Right hindlimb (tissue), 1 donor: ENCODE measurements at places on chromosomes 6 and 20.

- no peak for DNase-seq
These were observed 30.7 kb downstream of the TUBB2B start for GRCh38 chr6:3196770-3197169.

- DNase-seq, result no peak
These were observed 258.0 kb downstream of the HACE1 start for GRCh38 chr6:104601721-104602120.

GRCh38 chr20:64160118-64160517, 4.1 kb upstream of the MYT1 start:
- DNase-seq, result no peak

DNA sequence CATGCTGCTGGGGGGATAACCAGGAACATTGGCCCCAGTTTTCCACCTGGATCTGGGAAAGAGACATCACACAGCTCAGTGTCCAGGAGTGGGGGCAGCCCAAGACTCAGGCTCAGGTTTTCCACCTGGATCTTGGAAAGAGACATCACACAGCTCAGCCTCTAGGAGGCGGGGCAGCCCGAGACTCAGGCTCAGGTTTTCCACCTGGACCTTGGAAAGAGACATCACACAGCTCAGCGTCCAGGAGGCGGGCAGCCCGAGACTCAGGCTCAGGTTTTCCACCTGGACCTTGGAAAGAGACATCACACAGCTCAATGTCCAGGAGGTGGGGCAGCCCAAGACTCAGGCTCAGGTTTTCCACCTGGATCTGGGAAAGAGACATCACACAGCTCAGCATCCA, 361.6 kb downstream of the THBS2 start:
- DNase-seq, result no peak

- DNase-seq, result no peak
These were observed 205.3 kb downstream of the CD83 start for GRCh38 chr6:14322841-14323240.

- no peak for DNase-seq
These were observed 11.8 kb downstream of the TMEM14B start for GRCh38 chr6:10759312-10759839.

GRCh38 chr20:44537993-44538392, 16.1 kb upstream of the SERINC3 start:
- DNase-seq, result no peak

DNA sequence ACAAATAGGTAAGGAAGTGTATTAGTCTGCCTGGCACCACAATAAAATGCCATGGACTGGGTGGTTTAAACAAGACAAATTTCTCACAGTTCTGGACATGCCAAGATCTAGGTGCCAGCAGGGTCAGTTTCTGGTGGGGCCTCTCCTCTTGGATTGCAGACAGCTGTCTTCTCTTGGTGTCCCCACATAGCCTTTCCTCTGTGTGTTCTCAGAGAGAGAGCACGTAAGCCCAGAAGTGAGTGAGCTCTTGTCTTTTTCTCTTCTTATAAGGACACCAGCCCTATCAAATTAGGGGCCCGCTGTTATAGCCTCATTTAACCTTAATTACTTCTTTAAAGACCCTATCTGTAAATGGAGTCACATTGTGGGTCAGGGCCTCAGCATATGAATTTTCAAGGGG, 28.3 kb downstream of the SMPDL3A start:
- DNase-seq, result no peak

DNA sequence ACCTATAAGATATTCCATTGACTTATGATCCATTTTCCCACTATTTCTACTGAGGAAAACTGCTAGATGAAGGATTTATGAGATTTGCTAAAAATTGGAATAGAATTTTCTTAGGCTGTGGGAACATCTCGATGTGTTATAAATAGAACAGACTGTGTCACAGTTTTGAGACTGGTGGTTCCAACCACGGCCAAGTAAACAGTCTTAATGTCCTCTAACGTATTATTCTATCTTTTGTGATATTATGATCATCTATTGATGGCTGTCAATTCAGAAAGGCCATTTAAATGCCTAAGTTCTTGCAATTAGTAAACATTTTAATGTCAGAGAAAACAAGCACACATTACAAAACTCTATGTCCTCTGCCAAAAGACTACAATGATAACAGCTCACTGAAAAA, 71.5 kb upstream of the PLN start:
- DNase-seq, result no peak

DNA sequence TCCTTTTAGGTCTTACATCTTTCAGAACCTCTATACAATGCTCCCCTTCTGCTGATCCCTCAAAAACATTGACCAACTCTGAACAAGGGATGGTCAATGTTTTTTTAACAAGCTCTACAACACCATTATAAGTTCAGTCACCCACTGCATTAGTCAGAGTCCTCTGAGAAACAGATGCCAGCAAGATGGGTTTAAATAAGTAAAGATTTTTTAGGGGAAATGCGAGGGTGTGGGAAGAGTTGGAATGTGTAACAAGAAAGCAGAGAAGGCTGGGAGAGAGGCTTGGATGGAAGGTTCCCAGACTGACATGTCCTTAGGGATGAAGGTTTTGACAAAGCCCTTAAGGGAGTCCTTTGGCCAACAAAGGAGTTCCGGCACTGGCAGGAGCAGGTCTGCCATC, 478.3 kb downstream of the FRK start:
- no peak for DNase-seq

GRCh38 chr6:166010136-166010960, 157.3 kb downstream of the TBXT start:
- DNase-seq, result peak; percentile 79

DNA sequence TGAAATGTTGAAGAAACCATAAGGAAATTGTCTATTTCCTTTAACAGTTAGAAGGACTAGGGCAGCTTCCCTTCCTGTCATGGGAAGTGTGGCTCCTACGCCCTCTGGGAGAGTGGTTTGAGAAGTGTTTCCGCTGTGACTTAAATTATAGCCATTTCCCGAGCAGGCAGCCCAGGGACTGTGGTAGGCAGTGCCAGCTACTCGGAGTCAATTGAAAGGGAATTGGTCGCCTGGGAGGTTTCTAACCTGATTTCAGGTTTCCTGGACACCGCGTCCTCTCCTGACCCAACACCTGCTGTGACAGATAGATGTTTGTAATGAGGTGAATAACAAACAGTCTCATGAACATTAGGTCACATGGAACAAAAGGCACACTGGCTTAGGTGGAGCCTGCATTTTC, 256.1 kb upstream of the PLCB4 start:
- DNase-seq, result peak; percentile 53

GRCh38 chr6:34025112-34025807, 120.6 kb downstream of the GRM4 start:
- no peak for DNase-seq

DNA sequence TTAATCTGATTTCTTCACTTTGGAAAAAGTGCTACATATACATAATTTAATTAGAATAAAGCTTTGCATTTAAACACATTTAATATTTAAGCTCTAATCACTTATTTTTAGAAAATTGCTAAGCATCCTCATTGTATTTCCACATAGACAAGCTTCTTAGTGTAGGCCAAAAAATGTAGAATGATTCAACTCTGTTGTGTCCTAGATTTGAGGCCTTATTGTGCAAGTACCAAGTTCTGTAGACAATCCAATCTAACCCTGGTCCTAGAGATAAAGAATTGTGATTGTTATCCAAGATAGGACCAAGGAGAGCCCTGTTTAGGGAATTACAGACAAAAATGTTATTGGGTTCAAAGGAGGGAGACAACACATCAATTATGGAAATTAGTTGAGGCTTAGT, 27.6 kb downstream of the MRAP2 start:
- DNase-seq, result no peak

- no peak for DNase-seq
These were observed 1.8 kb downstream of the PLA2G7 start for GRCh38 chr6:46733341-46733801.

DNA sequence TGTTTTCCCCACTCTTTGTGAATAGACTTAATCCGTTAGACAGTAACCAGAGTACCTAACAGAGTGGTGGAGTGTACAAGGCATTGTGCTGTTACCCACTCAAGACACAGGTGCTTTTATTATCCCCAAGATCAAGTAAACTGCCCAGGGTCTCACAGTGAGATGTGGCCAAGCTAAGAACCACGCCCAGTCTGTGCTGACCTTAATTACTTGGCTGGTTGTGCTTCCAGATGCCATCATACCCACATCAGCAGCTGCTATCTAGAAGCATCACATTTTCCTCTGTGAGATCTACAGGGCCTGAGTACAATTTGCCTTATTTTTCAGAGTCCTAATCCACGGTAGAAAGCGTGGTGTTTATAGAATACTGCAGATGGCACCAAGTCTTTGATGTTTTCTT, 70.3 kb downstream of the GFRA4 start:
- no peak for DNase-seq

DNA sequence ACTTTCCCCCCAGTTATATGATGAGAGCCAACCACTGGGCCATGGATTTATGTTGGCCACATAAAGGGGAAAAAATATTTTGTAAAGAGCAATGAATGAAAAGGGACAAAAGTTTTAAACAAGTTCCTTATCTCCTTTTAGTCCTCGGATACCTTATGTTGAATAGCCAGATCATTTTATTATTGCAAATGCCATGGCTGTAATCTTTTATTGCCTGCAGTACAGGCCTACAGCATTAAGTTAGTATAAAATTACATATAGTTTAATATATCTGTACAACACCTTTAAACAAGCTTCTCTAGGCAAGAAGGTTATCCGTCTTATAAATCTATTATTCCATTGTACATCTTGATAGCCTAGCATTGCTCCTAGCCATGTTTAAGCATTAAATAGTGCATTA, 93.9 kb upstream of the SLC35B3 start:
- DNase-seq, result no peak

- DNase-seq, result no peak
These were observed 76.9 kb downstream of the FAM50B start for GRCh38 chr6:3926150-3926482.

DNA sequence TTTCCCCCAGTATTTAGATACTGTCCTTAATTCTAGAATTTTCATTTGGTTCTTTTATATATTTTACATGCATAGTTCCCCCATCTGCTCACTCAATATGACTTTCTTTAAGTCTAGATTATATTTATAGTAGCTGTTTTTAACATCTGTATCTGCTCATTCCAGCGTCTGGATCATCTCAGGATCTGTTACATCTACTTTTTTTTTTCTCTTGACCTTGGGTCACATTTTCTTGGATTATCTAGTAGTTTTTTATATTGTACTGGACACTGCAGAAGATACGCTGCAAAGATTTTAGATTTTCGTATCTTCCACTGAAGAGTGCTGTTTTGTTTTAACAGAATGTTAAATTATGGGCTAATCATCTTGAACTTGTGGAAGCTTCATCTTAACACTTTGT, 20.7 kb downstream of the RAB22A start:
- no peak for DNase-seq

DNA sequence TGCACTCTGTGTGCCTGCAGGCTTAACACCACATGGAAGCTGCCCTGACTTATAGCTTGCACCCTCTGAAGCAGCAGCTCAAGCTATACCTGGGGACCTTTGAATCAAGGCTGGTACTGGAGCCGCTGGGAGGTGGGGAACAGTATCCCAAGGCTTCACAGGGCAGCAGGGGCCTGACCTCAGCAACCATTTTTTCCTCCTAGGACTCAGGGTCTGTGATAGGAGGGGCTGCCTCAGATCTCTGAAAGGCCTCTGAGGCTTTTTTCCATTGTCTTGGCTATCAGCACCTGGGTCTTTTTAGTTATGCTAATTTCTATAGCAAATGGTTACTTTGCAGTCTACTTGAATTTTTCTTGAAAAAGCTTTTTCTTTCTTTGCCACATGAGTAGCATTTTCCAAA, 80.2 kb upstream of the OPRM1 start:
- no peak for DNase-seq

DNA sequence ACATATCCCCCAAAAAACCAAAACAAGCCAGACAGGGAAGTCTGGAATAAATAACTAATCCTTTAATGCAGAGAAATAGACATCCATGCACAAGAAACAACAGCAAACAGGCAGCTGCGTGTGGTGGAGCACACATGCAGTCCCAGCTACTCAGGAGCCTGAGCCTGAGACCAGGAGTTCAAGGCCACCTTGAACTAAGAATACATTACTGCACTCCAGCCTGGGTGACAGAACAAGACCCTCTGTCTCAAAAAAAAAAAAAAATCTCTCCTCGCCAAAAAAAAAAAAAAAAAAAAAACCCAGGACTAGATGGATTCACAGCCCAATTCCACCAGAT, 48.2 kb upstream of the SRSF6 start:
- DNase-seq, result no peak

DNA sequence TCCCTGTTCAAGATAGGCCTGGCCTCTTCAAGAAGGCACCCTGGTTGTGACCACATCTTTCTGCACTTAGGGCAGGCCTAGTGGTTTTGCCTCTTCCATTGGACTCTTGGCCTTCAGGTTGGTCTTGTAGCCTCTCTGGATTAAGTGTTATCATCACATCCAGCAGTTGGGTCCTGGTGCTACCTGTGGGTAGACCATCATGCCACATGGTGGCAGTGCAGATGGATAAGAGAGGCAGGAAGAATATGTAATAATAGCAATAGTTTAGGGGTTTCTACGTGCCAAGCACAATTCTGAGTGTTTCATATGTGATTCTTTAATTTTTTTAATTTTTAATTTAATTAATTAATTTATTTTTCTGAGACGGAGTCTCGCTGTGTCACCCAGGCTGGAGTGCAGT, 28.5 kb upstream of the SNRPB2 start:
- no peak for DNase-seq

DNA sequence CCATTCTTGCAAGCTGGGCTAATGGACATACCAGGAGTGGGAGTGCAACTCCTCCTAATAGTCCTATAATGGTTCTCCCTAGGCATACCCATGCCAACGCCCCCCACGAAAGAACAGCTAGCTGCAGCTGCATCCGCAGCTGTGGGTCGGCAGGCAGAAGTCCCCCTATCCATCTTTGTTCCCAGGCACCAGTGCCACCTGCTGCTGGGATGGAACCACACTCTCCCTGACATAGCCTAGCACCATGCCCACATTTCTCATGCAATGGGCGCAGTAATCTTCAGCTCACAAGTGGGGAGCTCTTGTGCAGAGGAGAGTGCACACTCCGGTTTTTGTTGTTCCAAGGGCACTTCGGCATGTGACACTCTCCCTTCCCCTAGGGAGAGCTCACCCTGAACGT, 567.8 kb downstream of the GRIK2 start:
- no peak for DNase-seq

GRCh38 chr6:159969204-159969912, 476 bp downstream of the IGF2R start:
- DNase-seq, result peak; percentile 62

DNA sequence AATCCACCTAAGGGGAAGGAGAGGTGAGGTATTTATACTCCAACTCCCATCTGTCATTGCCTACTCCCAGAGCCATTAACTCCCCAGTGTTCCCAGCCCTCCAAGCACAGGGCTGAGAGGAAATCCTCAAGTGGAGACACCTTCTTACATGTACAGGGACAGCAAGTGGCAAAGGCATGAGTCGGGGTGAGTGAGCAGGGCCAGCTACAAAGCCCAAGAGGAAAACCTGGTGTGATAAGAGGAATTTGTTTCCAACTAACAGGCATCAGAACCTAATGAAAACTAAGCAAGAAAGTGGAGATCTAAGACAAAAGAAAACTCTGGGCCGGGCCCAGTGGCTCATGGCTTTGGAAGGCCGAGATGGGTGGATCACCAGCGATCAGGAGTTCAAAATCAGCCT, 70.0 kb upstream of the SRSF6 start:
- no peak for DNase-seq
